CD4-positive, alpha-beta T cell treated with Interleukin-21 for 1 hour (primary cell): ENCODE measurements at places on chromosomes 3 and 15.
A peak's percentile ranks its signal among the peaks of the same experiment; 100 is the strongest.

GRCh38 chr3:39707314-39707909 lies 102.0 kb upstream of the MYRIP start:
- DNase-seq: peak; percentile 4

DNA sequence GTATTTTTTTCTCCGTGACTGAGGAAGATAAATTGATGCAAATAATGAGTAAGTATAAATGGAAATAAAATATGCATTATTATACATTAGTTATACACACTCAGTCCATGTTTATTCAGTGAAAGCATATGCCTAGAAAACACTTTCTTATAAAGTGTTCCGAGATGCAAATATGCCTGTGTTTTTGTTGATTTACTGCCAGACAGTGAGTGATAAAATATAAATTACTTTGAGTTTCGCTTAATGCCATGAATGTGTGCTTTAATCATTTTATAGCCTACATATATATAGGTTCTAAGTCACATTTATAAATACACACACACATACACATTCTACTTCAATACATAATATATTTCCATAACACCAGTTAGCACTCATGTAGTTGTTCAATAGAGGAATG lies 569.2 kb downstream of the UNC13C start:
- DNase-seq: no peak

DNA sequence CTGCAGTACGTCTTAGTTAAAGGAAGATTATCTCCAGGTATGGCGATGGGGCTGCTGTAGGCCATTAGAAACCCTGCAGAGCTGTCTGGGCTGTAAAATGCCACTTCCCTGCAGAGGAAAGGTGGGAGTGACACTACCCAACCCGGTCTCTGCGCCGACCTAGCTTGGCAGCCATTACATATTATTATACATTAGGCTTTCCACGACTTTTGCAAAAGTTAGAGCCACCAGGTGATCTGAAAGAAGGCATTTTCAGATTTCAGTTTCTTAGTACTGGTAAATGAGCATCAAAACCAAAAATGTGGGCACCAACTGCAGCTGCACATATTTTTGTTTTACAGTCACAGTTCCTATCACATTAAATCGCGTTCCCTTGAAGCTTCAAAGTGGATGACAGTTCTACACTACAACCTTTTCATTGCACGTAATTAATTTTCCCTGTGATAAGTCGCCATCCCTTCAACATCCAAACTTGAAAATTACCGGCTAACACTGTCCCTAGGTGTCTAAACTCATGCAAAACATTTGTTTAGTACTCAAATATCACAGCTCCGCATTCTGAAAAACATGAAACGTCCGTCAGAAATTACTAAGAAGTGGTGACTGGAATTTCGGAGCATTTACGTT lies 81.4 kb upstream of the CHD2 start:
- DNase-seq: no peak

DNA sequence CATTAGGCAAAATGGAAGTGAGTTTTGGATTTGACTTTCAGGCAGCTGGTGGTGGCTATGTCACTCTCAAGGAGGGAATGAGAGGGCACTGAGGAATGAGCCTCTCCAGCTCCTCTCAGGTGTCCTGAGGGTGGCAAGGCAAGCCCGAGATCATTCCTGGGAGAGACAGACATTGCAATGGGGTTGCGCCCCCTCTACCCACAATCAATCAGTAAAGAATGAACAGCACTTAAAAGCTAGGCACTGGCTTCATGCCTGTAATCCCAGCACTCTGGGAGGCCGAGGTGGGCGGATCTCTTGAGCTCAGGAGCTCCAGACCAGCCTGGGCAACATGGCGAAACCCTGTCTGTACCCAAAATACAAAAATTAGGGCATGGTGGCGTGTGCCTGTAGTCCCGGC lies 14.1 kb upstream of the SHF start:
- no peak for DNase-seq

DNA sequence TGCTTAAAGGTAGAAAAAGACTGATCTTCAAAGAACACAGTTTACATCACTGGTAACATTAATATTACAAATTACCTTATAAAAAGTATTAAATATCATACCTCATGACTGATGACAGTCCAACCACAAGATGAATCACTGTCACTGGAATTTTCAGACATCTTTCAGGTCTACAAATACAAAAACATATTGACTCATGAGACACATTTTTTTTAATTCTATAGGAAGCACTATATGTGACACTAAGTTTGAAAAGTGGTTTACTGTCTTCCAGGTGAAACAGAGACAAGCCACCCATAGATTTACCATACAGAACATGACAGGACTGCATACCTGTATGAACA lies 18.9 kb downstream of the CCPG1 start:
- DNase-seq: no peak

DNA sequence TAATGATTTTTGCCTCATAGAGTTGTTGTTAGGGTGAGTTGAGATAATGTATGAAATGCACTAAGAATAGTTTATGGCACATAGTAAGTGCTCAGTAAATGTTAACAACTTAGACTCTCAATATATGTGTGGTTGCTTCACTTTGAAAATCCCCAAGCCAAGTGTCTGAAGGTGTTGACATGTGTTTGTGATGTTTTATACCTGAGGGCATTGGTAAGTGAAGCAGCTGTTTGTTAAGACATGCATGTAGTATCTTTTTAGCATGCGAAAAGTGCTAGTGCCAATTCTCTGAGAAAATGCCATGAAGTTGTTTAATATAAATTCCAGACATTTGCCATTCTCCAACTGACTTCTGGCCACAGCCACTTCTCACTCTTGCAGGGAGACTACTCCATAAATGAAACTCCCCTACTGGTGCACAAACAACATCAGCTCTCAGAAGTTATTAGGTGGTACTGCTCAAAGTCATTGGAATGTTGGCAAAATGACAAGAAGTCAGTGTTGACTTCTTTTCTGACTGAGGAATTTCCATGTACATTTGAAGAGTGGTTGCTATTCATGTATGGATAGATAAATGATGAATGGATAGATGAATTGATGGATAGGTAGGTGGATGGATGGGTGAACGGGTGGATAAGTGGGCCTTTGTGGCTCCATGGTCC lies 103.6 kb upstream of the NUDT16 start:
- no peak for DNase-seq
